ENCODE measurements at places on chromosomes 7 and 10. TPM values are rescaled to one million over a fixed set of nuclear protein-coding genes. Genes with fewer than 3 reads are reported as not detected.

CLRN3 gene
- total RNA-seq, result 0.12 TPM

GRCh38 chr10:43197834-43198681 lies 59.8 kb downstream of the CSGALNACT2 start:
- peak; percentile 45 for DNase-seq

GRCh38 chr7:24178811-24179570 lies 105.0 kb upstream of the NPY start:
- no peak for DNase-seq

- no peak for DNase-seq
Observed at GRCh38 chr7:23200331-23200730, 18.5 kb downstream of the NUP42 start.

DNA sequence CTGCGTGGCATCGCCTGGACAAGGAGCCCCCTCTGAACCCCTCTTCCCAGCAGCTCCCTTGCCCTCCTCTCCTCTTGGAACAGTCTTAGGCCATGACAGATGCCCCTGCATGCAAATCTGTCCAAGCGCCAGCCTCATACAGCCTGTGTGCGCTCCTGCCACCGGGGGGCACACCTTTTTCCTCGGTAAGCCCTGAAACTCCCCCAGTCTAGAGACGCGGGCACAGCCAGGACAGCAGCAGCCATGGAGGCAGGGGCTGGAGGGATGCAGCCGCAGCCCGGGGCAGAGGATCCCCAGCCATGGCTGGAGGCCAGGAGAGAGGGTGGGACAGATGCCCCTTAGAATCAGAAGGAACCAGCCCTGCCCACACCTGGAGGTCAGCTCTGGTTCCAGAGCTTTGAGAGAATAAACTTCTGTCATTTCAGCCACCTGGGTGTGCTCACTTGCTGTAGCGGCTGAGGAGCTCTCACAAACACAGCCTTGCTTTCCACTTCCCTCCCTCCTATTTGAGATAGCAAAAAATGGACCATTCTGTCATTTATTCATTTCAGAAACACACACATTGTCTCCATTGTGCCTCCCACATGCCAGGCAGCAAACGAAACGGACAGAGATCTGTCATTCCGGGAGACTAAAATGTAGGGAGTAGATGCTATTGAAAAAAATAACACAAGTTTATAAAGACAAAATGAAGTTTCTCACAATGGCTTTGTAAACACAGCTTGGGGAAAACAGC lies 241.5 kb downstream of the WDR37 start:
- DNase-seq, result peak; percentile 66

- DNase-seq, result no peak
Observed at GRCh38 chr7:37817591-37817960, 30.8 kb upstream of the NME8 start.
